Activated naive CD8-positive, alpha-beta T cell treated with anti-CD3 and anti-CD28 coated beads for 36 hours (primary cell): ENCODE measurements at places on chromosomes 2 and 18. TPM values are rescaled to one million over a fixed set of nuclear protein-coding genes. Genes with fewer than 3 reads are reported as not detected.

The ADAM23 gene
- not detected for total RNA-seq

The GCFC2 gene
- total RNA-seq = 33.8 TPM

The GPR45 gene
- total RNA-seq = not detected

DNA sequence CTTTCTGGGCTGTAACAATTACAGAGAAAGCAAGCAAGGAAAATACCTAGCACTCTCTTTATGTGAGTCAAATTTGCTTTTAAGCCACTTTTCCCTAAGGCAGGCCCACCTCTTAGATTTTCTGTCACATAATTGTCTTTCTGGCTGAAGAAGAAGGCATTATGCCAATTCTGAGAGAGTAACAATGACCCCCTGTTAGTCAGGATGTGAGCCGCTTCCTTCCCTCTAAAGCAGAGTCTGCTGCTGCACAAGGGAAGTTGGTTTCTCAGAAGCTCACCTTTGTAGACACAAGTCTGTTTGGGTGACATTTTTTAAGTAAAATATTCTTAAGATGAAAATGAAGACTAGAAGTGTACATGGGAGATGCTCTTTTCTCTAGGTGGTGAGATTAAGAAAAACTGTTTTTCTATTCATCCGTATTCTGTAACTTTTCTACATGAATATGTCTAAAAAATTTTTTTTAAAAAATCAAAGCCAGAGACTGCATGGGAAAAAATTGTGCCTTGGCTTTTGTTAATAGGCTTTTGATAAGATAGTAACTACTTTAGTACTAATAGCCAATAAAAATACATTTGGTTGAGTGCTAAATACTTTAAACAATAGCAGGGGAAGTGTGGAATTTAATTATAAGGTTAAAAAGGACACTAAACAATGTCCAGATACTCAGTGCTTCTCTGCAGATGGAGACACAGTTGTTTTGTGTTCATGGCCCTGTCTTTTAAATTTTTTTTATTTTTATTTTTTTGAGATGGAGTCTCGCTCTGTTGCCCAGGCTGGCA, 33.4 kb upstream of the VPS54 start:
- DNase-seq = no peak

DNA sequence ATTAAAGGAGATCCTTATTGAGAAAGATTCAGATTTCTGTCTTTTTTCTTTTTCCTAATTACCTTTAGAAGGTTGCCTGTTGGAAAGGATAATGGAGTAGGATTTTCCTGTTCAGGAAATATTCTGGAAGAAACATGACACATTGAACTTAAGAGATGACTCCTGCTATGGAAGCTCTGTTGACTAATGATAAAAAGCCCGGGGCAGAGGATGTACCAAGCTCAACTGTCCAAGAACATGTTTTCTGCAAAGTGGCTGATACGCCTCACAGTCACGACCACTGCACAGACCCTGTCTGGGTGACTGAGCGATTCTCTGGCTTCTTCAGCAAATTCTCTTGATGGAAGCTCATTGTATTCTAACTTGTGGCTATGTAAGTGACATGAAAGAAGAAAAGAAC, 86.2 kb upstream of the THOC1 start:
- no peak for DNase-seq

DNA sequence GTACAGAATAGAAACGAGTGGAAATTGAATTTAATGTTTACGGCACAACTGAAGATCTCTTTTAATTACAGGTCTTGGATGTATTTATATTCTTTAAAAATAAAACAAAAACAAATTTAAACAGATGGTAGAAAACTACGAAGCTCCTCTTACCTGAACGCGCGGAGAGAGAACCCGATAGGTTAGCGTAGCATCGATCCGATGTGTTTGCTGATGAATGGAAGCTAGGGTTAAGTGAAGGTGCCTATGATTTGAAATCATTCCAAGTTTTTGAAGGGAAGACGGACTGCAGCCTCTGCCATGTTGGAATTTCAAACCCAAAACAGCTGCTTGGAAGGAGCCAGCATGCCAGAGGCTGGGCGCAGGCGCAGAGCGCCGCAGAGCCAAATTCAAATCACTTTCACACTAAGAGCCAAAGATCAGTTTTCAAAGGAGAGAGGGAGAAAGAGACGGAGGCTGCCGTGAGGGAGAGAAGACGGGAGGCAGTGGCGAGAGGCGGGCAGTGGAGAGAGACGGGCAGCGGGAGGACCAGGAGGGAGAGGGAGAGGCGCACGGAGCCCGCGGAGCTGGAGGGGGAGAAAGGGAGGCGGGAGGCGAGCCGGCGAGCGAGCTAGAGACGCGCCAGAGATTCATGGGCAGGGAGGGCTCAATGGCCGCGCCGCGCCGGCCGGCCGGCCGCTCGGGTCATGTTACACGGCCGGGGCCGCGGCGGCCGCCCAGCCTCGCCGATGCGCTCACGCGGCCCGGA, at the start of gene FIGN:
Gene FIGN (minus strand): TSS at position 324 of the 748 bp plus-strand sequence. CDS start 1,081 bp downstream, outside the sequence.
- peak; percentile 8 for DNase-seq

DNA sequence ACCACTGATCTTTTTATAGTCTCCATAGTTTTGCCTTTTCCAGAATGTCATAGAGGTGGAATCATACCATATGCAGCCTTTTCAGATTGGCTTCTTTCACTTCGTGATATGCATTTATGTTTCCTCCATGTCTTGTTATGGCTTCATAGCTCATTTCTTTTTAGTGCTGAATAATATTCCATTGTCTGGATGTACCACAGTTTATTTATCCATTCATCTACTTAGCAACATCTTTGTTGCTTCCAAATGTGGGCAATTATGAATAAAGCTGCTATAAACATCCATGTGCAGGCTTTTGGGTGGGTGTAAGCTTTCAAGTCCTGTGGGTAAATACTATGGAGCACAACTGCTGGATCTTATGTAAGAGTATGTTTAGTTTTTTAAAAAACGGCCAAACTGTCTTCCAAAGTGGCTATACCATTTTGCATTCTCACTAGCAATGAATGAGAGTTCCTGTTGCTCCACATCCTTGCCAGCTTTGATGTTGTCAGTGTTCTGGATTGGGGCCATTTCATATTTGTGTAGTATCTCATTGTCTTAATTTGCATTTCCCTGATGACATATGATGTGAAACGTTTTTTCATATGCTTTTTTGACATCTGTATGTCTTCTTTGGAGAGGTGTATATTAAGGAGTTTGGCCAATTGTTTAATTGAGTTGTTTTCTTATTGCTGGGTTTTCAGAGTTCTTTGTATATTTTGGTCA, 20.6 kb downstream of the STPG4 start:
- DNase-seq = no peak

- no peak for DNase-seq
Observed at GRCh38 chr2:45264227-45265225, 255.3 kb upstream of the SIX2 start.

DNA sequence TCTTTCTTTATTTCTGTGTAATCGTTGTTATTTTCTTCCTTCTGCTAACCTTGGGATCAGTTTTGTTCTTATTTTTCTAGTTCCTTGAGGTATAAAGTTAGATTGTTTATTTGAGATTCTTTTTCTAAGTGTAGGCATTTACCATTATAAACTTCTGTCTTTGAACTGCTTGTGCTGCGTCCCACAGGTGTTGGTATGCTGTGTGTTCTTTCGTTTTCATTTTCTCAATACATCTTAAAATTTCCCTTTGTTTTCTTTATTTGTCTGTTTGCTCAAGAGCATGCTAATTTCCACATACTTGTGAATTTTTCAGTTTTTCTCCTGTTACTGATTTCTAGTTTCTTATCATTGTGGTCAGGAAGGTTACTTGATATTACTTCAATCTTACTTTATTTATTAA, 873.8 kb upstream of the GCFC2 start:
- DNase-seq = no peak

DNA sequence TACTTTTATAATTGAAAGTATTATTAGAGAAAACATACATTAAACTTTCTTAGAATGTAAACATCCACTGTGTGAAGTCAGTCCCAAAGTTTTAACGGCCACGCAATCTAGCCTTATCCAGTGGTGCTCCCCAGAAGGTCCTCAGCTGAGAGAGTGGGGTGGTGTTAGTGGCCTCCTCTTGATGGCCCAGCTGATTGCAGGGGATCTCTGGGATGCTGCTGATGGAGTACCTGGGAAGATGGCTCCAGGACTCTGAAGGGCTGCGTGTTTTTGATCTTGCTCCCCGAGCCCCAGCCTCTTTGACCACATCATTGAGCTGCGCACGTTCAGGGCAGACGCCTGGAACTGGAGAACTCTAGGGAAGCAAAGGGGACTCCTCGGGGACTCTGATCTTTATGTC, 181.4 kb downstream of the FAM210A start:
- DNase-seq = no peak
